ENCODE measurements at places on chromosomes 12 and 14.

GRCh38 chr14:102178806-102179205, 39.1 kb downstream of the WDR20 start:
- DNase-seq = no peak

GRCh38 chr14:80946187-80946586, 4.6 kb upstream of the CEP128 start:
- no peak for DNase-seq

- no peak for DNase-seq
Measured at GRCh38 chr14:28461389-28461788, 305.2 kb upstream of the FOXG1 start.

DNA sequence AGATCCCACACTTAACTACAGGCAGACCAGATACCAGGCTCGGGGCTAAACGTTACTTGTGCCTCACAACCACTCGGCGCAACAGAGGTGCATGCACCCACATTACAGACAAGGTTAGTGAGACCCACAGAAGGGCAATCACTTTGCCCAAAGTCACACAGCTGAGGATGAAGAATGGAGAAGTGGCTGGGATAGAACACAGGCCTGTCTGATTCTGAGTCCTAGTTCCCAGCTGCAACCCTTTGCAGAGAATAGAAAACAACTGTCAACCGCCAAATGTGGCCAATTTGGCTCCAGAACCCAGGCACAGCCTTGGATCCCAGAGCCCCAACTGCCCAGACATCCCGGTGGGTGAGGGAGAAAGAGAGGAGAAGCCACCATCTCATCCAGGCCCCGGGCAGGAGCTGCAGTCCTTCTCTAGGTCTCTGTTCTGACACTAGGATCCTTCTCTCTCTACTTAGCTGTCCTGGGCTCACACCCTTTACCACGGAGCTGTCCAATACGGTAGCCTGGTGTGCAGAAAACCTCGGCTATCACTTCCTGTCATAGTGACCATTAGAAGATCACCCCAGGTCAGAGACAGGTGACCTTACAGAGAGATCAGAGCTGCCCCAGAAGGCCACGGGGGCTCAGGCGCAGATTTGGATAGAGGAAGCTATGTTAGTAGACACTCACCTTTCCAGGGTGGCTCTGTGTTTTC, 59.1 kb downstream of the FAM222A start:
- DNase-seq = no peak

DNA sequence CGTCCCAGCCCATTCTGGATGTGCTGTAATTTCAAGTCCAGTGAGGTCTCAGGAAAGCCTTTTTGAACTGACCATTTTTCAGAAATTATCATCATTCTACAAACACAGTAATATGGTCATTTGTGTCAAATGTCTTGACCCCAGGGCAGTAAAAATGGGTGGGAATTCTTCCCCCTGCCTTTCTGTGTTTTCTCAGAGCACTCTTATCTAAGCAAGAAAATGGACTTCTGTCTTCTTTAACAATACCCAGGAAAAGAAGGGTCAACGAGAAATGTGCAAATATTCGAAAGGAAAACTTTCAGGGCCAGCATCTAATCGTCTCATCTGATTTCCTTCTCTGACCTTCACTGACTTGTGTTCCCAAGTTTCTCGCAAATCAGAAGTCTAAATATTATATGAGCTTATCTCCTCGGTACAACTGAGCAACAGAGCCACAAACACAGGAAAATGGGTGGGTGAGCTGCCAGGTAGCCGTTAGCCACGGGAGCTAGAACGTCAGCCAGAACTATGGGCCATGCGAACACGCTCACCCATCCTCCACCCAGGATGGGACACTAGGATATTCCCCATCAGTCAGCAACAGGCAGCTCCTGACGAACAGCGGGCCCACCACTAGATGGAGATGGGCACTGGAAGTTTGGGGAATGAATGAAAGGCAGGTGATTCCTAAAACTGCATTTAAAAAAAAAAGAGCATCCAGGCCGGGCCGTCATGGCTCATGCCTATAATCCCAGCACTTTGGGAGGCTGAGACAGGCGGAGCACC, 57.1 kb downstream of the VWF start:
- no peak for DNase-seq

DNA sequence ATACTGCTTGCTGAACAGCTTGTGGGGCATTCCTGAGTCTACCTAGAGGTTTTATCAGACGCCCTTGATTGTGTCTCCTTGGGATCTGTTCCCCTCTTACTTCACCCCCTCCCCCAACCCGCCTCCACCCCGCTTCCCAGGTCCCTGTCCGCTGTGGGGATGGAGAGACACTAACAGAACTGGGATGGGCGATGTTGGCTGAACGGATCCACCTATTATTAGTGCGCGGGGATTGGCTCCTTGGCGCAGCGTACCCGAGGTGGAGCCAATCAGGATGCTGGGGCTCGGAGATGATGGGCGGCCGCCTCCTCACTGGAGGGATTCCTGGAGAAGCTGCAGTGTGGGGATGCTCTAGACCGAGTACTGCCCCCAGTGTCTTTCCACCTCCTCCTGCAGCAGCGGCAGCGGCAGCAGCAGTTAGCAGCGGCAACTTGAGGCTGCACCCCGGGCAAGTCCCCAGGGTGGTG, at the start of gene SYT1:
TSS of gene SYT1 (plus strand) at position 372 of the 467 bp plus-strand sequence.
- DNase-seq = no peak

GRCh38 chr12:58034712-58035111, 93.3 kb downstream of the ATP23 start:
- no peak for DNase-seq

DNA sequence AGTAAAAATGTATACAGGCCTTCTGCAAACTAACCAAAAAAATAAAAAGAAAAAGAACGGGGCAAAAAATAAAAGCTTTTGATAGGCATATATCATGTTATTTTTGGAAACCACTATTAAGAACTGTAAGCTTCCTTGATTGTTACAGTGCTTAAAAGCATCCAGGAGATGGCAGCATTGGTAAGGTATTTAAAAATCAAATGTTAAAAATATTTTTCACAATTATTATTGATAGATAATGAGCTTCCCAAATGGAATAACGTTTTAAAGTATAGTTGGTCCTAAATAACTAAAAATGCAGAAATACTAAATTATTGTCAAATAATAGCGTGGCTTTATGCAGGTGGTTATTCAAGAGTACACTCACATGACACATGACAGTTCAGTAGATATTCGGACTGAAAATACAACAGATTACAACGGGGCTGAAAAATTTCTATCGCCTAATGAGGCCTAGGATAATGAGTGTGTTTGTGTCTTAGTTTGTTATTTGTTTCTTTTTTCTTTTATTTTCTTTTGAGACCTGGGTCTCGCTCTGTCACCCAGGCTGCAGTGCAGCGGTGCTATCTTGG, 127.2 kb upstream of the ATF7IP start:
- DNase-seq = no peak

DNA sequence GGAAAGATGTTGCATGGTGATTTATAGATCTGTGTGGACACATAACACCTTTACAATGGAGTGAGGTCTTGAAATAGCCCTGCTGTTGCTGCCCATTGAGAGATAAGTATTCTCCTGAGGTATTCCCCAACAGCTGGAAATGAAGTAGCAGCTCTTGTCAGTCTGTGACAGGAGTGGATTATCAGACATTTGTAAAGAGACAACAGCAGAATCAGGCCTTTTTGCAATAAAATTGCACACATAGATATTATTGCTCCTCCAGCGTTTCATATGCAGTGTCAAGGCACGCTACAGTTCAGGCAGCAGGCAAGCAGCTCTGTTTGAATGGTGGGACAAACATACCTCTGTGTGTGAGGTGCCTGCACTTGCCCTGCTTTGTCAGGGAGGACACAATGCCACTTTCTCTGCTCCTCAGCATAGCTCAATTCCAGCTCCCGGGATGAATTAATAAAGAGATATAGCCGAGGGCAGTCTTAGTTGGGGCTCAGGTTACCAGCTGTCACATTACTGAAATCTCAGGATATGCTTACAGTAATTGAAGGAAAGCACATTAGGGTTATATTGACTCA, 49.4 kb downstream of the BICD1 start:
- DNase-seq = no peak

GRCh38 chr14:50766338-50766886, 64.5 kb downstream of the NIN start:
- DNase-seq = no peak

DNA sequence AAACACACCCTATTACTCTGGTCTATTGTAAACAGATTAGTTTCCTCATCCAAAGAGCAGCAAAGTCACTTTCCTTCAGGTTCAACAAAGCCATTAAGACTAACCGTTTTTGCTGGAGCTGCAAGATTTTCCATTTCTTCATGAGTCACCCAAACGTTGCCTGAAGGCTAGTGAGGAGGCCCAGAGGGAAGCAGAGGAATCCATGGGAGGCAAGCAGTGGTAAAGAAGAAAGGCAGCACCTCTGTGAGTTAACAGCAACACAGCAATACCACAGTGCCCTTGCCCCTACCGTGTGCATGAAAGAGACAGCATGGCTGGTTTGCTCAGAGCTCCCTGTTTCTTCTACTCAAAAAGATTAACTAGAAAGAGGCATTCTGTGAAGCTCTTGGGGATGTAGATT, 206.3 kb downstream of the ACSS3 start:
- no peak for DNase-seq

GRCh38 chr12:119613319-119613936, 19.9 kb downstream of the TMEM233 start:
- no peak for DNase-seq

DNA sequence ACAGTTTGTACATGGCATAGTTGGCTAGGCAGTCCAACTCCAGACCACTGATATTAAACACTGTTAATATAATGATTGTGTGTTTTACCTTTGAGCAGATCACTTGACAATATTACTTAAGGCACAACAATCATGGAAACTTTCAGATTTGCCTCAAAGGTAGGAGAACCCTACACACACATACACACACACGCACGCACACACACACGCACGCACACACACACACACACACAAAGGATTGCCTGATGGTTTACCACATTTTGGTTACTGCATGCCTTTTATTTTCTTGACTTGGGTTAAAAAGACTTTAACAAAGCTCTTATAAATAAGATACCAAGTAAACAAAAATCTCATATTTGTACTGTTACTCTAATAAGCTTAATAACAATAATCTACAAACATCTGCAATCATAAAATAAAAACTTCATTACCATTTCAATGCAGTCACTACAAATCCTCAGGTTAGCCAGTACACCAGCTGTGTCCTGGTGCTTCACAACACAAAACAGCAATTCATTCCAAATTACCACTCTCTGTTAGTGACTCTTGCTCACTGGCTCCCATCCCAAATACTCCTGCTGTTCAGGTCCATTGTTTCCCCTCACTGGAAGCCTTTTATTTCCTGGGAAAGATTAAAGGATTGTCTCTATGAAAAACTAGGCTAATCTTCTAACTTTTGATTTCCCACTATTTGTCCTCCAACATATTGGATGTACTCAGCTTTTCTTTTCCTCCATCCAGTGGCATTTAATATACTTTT, 175.2 kb upstream of the ATP2B1 start:
- no peak for DNase-seq

DNA sequence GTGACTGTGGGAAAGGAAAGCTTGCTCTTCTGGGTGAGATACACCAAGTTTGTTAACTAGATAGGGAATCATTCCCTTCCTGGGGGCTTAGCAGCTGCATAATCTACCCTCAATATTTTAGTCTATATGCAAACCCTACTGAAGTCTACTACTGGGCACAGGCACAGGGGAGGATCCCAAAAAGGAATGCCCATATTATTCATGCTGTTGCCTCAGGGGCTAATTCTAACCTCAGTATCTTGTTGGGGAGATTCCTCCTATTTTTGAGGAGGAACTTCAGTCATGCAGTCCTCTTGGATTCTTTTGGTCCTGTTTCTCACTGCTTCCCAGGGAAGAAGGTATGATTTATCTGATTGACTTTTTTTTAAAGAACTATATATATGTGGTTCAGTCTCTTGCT, 58.9 kb upstream of the ANKS1B start:
- no peak for DNase-seq

DNA sequence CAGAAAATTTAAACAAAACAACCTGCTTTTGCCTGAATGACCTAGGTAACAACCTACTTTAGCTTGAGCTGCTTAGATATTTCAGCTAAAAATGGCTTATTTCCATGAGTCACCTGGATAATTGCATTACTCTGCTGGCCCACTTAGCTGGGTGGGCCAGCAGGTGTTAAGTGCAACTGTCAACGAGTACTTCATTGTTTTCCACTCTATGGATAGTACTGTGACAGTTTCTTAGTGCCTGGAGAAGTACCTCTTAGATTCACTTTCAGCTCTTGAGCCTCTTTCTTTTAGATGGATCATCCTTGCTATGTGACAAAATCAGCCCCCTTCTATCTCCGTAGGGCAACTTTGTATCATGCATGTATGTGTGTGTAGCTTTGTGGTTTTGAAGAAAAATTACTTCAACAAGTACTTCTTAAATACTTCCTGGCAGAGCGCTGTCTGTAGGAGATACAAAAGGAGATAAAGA, 368.2 kb upstream of the ATP2B1 start:
- no peak for DNase-seq

GRCh38 chr12:124869059-124869665, 5.5 kb upstream of the SCARB1 start:
- DNase-seq = no peak

DNA sequence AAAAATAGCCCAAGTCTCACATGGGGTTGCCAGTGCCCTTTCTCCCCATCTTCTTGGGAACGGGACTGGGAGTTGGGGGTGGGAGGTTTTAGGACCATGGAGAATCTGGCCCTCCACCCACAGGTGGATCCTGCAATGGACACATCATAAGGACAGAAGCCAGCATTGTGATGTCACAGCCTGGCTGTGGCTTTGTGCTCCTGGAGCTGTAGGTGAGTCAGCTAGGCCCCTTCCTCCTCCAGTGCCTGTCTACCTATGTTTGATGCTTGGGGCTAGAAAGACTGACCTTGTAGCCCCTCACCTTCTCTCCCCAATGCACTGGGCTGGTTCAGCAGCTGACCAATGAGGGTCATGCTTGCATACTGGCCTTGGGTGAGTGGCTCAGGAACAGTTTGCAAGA, at the start of gene CCDC197:
TSS of gene CCDC197 (plus strand) at position 220 of the 400 bp plus-strand sequence. CDS start 831 bp downstream, outside the sequence.
- DNase-seq = no peak

DNA sequence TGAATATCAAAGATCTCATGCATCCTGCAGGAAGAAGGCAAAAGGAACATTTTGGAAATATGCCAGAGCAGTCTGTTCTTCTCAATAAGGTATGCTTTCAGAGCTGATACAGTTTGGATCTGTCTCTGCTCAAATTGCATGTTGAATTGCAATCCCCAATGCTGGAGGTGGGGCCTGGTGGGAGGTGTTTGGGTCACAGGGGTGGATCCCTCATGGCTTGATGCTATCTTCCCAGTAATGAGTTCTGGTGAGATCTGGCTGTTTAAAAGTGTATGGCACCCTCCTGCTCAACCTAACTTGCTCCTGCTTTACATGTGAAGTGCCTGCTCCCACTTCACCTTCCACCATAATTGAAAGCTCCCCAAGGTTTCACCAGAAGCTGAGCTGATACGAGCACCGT, 76.6 kb downstream of the RIN3 start:
- DNase-seq = no peak

DNA sequence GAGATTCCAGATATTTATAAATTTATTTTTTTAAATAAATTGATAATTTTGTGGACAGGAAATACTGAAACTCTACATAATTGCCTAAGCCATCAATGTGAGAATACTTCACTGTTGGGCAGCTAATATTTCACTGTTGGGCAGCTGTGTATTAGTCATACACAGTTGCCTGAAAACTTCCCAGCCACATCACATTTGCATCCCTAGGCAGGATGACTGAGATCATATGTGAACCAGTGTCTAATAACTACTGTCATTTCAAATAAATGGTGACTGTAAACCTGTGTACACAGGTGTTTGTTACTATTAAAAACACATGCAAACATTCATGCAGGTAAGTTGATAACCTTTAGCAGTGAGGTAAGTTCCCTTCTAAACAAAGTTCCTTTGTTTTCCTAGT, 43.9 kb downstream of the TMTC3 start:
- DNase-seq = no peak

Measured in activated T-helper 9 cell treated with anti-CD3 and anti-CD28 coated beads, Interleukin-2, amount 50 U/mL, for 16 hours (primary cell).